ENCODE measurements at places on chromosomes 16 and 17. TPM values are rescaled to one million over a fixed set of nuclear protein-coding genes. Genes with fewer than 3 reads are reported as not detected.

DNA sequence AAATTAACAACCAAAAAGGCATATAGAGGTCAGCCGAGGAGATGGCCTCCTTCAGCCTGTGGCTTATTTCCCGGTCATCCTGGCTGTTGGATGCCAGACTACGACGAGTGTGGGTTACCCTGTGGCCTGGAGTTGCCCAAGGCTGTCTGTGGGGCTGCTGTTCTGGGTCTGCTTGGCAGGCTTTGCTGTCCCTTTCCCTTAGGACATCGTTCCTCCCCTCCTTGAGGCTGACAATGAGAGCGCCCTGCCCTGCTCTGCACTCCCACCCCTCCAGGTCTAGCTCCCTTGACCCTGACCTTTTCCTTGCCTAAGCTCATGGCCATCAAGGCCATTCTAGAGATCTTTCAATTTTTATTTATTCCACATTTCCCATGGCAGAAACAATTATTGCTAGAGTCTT lies 1.9 kb upstream of the CBFB start:
- no peak for DNase-seq

DNA sequence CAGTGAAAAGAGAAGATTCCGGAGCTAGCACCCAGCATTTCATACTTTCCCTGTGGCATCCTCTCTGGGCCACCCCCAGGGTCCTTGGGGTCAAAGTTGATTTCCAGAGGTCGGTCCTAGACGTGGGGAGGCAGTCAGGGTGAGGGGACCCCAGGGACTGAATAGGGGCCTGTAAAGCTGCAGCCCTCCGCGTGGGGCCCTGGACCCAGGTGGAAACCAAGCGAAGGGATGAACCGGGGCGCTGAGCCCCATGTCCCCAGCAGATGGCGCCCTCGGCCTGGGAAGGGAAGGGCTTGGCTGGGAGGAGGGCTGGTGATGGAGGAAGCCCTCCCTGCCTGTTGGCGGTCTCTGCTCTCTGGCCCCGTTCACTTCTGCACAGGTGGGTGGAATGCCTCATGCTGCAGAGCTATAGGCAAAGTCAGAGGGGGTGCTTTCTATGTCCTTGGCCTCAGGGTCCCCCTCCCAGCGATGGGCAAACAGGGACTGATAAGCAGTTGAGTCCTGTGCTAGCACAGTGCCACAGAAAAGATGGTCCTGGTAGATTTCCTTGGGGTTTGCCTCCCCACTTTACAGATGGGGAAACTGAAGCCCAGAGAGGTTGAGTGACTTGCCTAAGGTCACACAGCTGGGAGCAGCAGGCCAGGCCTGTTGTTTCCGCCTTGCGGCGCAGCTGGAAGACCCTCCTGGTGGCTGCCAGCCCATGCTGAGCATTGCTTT lies 163.4 kb upstream of the CIBAR2 start:
- DNase-seq: peak; percentile 72

DNA sequence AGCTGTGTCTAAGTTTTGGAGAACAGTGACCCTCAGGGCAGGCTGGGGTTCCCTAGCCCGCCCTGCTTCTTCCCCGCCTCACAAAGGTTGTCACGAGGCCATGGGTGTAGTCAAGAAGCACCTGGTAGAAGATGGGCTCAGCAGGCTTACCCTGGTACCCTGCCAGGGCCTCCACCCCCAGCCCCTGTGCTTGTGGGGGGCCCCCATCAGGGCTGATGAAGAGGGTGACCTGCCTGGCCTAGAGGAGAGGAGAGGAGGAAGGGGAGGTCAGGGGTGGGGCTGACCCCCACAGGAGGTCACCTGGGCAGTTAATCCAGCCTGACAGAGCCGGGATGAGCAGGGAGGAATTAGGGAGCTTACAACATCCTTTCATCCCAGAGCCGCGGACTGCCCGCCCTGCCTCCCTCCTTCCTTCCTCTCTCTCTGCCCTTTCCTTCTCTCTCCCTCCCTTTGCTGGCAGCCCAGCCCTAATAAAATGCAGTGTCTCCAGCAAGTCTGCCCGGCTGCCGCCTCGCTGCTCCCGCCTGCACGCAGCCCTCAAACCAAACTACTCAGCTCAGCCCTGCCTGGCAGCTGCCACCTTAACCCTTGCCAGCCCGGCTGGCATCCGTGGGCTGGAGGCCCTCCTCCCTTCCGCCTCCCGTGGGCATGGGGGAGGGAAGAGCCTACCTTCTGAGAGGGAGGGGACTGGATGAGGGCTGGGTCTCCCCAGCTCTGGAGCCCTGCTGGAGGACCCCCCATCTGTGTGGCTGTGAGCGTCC lies 7.2 kb downstream of the DLX3 start:
- no peak for DNase-seq

GRCh38 chr17:74199306-74200092 lies 4.0 kb upstream of the RPL38 start:
- peak; percentile 47 for DNase-seq

DNA sequence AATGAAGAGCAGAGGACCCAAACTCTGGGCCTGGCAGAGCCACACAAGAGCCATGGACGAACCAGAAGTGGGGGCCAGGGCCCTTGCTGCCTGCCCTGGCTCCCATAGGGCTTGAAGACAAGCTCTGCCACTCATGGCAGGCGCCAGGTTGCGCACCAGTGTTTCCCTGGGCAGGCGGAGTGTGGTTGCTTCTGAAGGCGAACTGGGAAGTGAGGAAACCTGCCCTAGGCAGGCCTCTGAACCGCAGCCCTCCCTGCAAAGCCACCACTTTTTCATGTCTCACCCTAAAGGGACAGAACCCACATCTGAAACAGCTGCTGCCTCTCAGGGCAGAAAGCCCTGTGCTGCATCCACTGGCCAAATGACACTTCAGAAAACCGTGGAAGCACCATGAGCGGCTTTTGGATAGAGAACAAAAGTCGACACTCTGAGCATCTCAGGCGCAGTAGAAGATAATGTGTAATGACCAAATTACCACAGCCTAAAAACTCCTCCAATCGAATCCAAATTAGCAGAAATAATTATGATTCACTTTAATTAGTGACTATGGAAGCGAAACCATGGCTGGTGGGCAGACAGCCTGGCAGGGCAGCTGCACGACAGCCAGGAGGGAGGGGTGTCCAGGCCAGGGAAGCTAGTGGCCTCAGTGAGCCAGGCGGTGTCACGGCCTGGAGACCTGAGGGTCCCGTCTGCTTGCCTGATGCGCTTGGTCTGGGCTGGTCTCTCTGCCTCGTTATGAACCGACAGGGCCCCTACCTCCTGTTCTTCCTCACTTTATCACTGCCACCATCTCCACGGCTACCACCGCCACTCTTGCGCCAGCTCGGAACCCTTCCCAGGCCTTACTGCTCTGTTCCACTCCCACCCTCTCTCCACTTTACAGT lies 59.1 kb downstream of the PRMT7 start:
- DNase-seq: peak; percentile 72

GRCh38 chr17:78337244-78338109 lies 22.4 kb downstream of the SOCS3 start:
- DNase-seq: no peak

DNA sequence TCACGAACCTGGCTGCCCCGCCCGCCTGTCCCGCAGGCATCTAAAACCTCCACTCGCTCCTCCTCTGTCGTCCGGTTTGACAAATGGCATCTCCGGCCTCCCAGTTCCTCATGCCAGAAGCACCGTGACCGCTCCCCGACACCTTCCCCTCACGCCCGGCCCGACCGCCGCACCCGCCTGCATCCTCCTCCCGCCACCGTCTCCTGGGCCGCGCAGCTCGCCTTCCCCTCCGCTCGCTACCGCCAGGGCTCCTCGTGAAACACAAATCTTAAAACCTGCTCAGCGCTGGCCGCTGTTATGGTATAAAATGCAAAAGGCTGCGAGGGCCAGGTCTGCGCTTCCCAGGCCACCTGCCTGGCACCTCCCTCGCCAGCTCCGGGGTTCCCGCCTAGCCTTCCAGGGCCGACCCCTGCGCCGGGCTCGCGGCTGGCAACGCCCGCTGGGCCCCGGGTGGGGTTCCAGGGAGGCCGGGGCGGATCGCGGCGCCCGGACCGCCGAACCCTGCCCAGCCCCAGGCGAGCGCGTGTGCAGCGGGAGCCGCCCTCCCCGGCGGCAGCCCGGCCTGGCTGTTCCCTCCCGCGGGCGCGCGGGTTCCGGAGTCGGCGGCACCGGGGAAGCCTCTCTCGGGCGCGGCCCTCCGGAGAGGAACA lies 488 bp downstream of the SPSB3 start:
- no peak for DNase-seq

GRCh38 chr17:52831536-52831935 lies 673.0 kb upstream of the CA10 start:
- no peak for DNase-seq

GRCh38 chr17:10803830-10804475 lies at the start of gene TMEM238L:
TMEM238L (minus strand) TSS chr17:10804099; CDS start chr17:10803963, 136 bp downstream.
- DNase-seq: no peak

- DNase-seq: no peak
Observed at GRCh38 chr17:69335058-69335457, 8.1 kb upstream of the ABCA5 start.

GRCh38 chr16:8179615-8180014 lies 410.7 kb downstream of the TMEM114 start:
- peak; percentile 5 for DNase-seq

- no peak for DNase-seq
Observed at GRCh38 chr16:69123910-69124309, 8.5 kb downstream of the CHTF8 start.

Gene TBC1D28
- not detected for total RNA-seq

Gene OR4D1
- total RNA-seq: not detected

Gene C17orf67
- 1.6 TPM for total RNA-seq

Gene STH
- total RNA-seq: not detected

Gene SPNS1
- 61.5 TPM for total RNA-seq
